ENCODE measurements at places on chromosomes 2 and 18.

DNA sequence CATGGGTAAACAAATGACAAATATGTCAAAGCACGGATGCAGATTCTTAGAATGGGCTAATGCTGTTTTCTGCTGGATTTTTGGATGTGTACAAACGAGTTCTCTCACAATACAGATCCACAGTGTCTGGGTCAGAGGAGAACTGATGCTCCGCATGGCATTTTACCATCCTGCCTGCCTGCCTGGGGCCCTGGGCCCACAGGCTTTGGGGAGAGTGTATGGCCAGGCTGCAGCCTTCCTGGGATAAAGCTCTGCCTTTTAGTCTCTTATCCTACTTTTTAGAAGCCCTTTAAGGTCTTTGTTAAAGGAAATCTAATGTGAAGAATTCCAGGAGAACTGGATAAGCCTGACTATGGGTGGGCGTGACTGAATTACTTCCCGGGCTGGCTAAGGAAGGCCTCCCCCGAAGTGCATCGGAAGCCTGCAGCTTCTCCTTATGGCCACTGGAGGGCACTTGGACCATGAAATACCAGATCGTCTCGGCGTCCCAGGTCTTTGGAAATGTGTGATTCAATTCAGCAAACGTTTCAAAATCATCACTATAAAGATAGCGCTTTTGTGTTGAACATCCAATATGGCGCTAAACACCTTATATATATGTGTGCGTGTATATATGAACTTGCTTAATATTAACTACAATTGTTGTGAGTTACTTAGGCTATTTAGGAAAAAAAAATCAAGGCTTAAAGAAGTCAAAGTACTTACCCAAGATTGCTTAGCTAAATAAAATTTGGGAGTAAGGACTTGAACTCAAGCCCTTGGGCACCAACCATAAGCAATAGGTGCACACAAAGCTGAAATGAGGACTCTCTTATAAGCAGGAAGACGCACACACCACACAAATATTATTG is 15.2 kb upstream of the DNPEP start:
- DNase-seq: peak; percentile 71

DNA sequence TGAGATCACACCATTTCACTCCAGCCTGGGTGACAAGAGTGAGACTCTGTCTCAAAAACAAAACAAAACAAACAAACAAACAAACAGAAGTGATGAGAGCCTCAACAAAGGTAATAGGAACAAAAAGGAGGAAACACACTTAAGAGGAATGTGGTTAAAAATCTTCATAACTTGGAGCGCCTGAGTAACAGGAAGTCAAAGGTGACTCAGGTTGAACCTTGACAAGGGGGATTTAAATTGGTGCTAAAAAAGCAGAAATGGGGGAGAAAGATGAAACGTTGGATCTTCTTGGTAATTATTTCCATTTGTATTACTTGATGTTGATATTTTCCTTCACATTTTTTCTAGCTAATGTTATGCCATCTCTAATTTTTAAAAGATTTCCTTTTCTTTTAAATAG is 318.5 kb upstream of the TCF4 start:
- DNase-seq: no peak

- DNase-seq: peak; percentile 44
Observed at GRCh38 chr2:149747456-149747855, 159.9 kb upstream of the MMADHC start.

GRCh38 chr18:13401404-13401803 is 182.8 kb downstream of the LDLRAD4 start:
- no peak for DNase-seq

- DNase-seq: no peak
Observed at GRCh38 chr2:23280401-23280800, 104.6 kb upstream of the KLHL29 start.

GRCh38 chr18:29351171-29351570 is 1174.2 kb upstream of the CDH2 start:
- DNase-seq: no peak

DNA sequence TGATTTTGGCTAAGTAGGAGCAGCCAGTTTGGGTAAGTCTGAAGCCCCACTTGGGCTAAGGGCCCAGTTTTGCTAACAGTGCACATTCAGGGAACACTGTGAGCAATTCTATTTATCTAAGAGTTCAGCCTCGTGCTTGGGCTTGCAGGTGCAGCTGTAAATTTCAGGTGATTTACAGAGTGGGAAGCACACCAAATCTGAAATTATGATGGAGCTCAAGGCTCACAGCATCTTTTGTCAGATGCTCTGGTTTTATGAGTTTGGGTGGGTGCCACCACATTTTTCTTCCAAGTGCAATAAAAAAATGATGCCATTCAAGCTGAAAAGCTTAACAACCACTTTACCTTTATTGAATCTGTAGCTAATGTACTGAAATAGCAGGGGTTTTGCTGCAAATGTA is 671.2 kb downstream of the LRRTM4 start:
- no peak for DNase-seq

DNA sequence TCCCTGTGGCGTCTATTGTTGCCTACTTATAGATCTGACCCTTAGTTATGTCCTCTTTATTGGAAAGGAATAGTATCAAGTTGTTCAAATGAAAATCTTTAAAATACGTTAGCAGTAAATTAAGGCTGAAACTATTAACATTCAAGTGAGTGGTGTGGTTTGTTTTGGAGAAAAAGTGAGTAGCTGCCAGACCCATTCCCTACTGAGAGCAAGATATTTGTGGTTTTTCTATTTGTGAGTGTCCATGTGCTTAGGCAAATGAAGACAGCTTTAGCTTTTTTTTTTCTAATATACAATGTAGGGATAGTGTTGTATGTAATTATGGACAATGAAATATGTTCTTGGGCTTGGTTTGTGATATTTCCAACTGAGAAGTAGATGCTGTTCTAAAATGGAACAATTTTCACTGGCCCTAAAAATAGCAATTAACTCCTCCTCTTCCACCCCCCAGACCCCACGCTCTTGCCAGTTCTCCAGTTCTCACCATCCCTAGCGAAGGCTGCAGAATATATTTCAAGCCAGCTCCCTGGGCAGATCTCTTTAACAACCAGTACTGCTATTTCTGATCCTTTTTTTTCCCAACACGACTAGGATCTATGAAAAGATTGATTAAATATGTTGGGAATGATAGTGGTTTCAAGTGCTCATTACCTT is 83.1 kb downstream of the CCDC85A start:
- peak; percentile 95 for DNase-seq

- DNase-seq: no peak
Observed at GRCh38 chr2:79530443-79530842, 17.6 kb downstream of the CTNNA2 start.

DNA sequence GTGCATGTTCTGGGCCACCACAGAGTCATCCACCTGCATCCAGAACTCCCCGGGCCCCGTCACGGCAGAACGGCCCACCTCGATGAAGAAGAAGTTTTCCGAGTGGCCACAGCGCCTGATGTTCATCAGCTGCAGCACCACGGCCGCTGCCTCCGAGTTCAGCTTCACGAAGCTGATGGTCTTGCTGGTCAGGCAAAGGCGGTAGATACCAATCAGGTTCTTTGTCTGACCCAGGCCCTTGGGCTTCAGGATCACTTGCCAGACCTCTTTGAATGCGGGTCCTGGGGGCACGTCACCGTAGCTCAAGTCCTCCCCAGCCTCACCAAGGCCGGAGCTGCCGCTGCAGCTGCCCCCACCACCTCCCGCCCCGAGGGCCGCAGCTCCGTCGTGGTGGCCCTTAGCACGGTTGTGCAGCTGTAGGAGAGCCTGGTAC is 1.6 kb downstream of the IRS1 start:
- no peak for DNase-seq

- no peak for DNase-seq
Observed at GRCh38 chr2:146826388-146826787, 1018.4 kb upstream of the ACVR2A start.

- DNase-seq: no peak
Observed at GRCh38 chr2:109637749-109638570, 23.8 kb downstream of the SOWAHC start.

- DNase-seq: no peak
Observed at GRCh38 chr2:66866331-66867062, 431.6 kb downstream of the MEIS1 start.

GRCh38 chr2:237261327-237261726 is 152.6 kb downstream of the COL6A3 start:
- no peak for DNase-seq

DNA sequence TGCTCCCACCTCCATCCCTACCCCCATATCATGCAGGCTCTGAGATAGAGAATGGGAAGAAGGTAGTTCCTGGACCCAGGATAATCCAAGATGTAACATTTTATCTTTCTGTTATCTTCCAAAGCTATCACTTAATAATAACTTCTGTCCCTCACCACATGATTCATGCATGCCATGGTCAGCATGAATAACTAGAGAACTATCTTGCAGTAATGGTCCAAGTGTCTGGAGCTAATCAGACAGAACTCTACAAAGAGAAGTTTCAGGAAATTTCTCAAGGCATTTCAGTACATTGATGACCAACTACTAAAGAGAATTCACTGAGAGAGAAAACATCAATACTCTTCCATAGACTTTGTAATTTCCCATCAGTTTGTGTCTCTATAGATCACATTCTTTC is 1469.7 kb upstream of the PIK3C3 start:
- DNase-seq: no peak

DNA sequence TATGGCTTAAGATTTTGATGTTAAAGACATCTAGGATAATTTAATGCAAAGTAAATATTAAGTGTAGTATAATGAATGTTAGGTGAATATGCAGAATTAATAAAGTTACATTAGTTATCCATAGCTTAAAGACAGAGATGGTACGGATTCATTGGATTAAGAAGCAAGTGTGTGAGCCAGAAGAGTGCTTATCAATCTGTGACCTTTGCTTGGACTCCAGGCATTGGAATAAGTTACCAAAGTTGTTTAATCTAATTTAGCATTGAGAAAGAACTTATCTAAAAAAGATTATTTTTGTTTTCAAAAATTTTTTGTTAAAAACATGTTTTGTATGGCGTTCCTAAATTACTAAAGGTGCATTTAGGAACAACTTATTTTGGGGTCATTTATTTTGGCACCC is 23.8 kb downstream of the NCOA1 start:
- no peak for DNase-seq

GRCh38 chr18:60247103-60247502 is 125.5 kb downstream of the MC4R start:
- no peak for DNase-seq

DNA sequence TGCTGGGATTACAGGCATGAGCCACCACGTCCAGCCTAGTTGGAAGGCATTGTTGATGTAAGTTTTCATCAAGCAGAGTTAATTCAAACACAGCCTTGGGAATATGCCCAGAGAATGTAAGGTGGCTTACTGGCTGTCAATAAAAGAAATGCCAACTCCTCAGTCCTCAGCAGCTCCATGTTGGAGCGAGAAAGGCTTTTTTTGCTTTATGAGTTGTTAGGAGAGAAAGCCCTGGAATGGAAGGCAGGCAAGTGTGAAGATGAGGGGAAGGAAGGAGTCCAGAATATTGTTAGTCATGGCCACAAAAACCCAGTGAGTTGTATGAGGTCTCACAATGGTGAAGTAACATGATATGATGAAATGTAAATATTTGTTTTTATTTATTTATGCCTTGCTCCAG is 57.1 kb downstream of the MAP4K4 start:
- peak; percentile 38 for DNase-seq

GRCh38 chr18:45962866-45963265 is 4.3 kb downstream of the EPG5 start:
- no peak for DNase-seq

DNA sequence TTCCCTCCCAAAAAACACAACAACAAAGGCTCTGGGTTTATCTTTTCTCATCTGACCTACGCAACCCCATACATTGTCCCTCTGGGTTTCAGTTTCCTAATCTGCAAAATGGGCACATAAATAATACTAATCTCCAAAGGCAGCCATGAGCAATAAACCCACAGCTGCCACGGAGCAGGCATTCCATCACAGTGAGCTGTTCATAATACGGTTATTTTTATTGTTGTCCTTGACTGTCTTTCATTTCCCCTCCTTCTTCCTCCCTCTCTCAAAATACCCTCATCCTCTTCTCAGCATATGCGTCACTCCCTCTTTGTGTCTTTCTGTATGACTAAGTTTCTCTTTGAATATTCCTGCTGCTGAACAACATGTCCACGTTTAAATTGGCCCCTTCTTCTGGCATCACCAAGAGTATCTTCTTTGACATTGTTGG is 129.8 kb upstream of the CAB39 start:
- DNase-seq: no peak

- peak; percentile 85 for DNase-seq
Observed at GRCh38 chr2:233413559-233414272, 59.4 kb downstream of the DGKD start.

- no peak for DNase-seq
Observed at GRCh38 chr2:112832841-112833638, 3.5 kb downstream of the IL1B start.

- DNase-seq: no peak
Observed at GRCh38 chr2:24586955-24587354, 95.9 kb downstream of the NCOA1 start.

- DNase-seq: no peak
Observed at GRCh38 chr18:6559296-6559695, 144.6 kb upstream of the L3MBTL4 start.

- DNase-seq: peak; percentile 97
Observed at GRCh38 chr2:6574121-6574520, 291.6 kb downstream of the CMPK2 start.

- no peak for DNase-seq
Observed at GRCh38 chr2:45691171-45691999, 39.9 kb downstream of the PRKCE start.

GRCh38 chr2:59449274-59449673 is 1104.2 kb downstream of the BCL11A start:
- DNase-seq: no peak

GRCh38 chr2:111666160-111666559 is 217.8 kb downstream of the ANAPC1 start:
- no peak for DNase-seq

DNA sequence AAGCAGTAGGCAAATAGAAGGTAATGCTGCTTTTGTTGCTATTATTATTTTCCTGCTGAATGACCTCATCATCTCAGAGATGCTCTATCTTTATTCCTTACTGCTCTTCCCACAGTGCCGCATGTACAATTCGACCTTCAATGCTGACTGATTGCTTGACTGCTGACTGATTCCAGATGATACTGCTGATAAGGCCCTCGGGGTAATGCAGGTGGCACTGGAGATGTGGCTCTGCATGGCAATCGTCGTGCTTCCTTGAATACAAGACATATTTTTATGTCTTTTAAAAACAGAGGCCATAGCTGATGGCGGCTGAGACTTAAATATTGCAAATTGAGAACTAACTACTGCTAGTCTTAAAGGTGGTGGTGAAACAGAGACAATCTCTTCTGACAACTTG is 146.6 kb downstream of the LOXHD1 start:
- DNase-seq: no peak

GRCh38 chr2:176852667-176853066 is 359.9 kb upstream of the HNRNPA3 start:
- DNase-seq: no peak

DNA sequence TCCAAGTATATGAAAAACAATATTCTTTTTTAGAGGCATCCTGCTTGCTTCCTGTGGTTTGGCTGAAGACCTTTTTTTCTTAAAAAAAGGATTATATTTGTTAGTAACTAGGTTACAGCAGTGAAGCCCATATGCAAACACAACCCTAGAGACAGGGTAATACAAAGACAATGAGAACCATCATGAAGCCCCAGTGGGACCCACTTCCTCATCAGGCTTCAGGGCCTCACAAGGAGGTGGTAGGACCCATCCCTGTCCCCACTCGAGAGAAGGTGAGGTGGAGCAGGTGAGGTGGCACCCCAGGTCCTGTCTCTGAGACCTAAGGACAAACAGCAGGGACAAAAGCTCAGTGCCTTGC is 80.3 kb downstream of the EDAR start:
- no peak for DNase-seq

All from NCI-H446 treated with DMSO at 0.1 percent for 48 hours (cell line).